Germinal center (tissue), 1 donor: ENCODE measurements at places on chromosomes 7 and 10.

- DNase-seq = peak; percentile 18
Observed at GRCh38 chr7:16431646-16432424, 10.5 kb upstream of the CRPPA start.

DNA sequence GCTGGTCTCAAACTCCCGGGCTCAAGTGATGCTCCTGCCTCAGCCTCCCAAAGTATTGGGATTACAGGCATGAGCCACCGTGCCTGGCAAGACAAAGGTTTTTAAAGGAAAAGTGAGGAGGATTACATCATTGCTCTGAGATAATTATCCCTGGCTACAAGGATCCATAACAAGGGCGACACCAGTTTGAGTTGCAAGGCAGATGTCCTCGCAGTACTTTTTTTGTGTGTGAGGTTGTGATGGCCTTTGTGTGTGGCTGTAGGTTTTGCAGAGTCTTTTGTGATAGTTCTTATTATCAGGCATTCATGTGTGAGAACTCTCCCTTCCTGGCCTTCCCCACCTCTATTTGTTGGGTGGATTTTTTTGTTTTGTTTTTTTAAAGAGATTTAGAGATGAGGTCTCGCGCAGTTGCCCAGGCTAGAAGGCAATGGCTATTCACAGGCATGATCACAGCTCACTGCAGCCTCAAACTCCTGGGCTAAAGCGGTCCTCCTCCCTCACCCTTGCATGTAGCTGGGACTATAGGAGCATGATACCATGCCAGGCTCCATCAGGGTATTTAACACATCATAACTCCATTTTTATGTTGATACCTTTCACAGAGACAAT, 10.0 kb downstream of the BTBD16 start:
- DNase-seq = no peak

GRCh38 chr10:34121781-34122622, 693.1 kb downstream of the PARD3 start:
- DNase-seq = no peak

- no peak for DNase-seq
Observed at GRCh38 chr7:29194206-29194593, 375 bp upstream of the CHN2 start.

DNA sequence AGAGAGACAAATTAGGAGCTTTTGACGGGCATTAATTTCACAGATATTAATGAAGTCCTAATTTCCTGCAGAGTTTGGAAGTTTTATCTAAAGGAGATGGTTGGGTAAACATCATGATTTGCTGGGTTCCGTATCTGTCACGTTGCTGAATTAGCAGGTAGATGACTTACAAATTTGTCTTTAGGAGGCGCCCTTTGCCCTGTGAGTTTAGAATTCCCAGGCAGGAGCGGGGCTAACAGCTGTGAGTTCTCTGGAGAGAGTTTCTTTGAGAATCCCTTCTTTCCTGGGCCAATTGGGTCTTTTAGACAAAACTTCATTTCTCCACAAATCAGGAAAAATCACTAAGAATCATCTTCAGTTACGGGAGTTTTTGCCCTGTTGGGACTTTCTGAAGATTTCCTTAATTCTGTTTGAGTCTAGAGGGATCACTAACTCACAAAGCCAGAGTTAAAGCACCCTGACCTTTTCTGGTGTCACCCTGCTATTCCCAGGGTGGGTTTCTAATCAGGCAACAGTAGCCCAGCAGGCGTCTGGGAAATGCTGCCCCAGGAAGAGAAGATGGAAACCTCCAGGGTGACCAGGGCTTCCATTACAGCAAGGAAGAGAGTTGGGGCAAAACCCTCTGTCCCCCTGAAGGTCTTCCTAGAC, 63.7 kb downstream of the PRKCQ start:
- DNase-seq = no peak

- DNase-seq = no peak
Observed at GRCh38 chr10:21197838-21198237, 300.7 kb upstream of the NEBL start.

GRCh38 chr7:983616-984071, 663 bp downstream of the CYP2W1 start:
- no peak for DNase-seq

- peak; percentile 53 for DNase-seq
Observed at GRCh38 chr7:26863518-26864308, 677 bp downstream of the SKAP2 start.
